LHCN-M2 (cell line): ENCODE measurements at places on chromosomes 6 and 20. TPM values are rescaled to one million over a fixed set of nuclear protein-coding genes. Genes with fewer than 3 reads are reported as not detected.

- peak; percentile 50 for DNase-seq
These were observed 796 bp downstream of the SENP6 start for GRCh38 chr6:75602246-75603105.

- no peak for DNase-seq
These were observed 4.1 kb upstream of the TFAP2C start for GRCh38 chr20:56624786-56625681.

GRCh38 chr20:8601542-8601912 lies 467.4 kb upstream of the PLCB4 start:
- no peak for DNase-seq

DNA sequence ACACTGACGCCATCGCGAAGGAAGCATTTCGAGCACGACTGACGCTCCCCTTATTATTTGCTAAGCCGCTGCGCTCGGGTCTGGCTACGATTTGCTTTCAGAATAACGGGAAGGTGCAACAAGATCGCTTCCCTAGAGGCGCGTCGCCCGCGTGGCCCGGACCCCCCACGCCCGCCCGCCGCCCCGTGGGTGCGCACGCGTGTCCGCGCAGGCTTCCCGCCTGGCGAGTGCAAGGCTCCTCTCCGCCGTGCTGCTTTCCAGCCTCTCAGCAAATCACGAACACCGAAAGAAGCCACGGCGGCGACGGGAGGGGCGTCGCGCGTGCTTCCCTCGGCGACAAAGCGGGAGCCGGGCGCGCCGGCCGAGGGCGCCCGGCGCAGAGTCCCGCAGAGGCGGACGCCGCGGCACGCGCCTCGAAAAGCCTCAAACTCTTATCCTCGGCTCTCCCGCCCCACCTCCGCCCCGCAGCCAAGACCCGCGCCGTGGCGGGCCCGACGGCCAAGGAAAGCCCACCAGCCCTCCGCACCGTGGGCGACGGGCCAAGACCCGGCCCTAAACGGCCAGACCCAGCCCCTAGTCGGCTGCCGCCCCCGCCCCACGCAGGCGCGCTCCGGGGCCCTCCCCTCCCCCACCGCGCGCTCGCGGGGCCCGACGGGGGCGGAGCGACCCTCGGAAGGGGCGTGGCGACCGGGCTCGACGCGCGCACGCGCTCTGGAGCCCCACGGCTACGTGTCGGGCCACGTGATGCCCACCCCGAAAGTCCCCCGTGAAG lies 987 bp upstream of the QKI start:
- peak; percentile 87 for DNase-seq

GRCh38 chr6:83884523-83884922 lies 25.0 kb downstream of the CYB5R4 start:
- DNase-seq, result peak; percentile 56

GRCh38 chr20:33076662-33077372 lies 2.6 kb upstream of the BPIFB4 start:
- no peak for DNase-seq

- DNase-seq, result peak; percentile 47
These were observed 61.9 kb upstream of the ELOVL5 start for GRCh38 chr6:53410508-53411258.

DNA sequence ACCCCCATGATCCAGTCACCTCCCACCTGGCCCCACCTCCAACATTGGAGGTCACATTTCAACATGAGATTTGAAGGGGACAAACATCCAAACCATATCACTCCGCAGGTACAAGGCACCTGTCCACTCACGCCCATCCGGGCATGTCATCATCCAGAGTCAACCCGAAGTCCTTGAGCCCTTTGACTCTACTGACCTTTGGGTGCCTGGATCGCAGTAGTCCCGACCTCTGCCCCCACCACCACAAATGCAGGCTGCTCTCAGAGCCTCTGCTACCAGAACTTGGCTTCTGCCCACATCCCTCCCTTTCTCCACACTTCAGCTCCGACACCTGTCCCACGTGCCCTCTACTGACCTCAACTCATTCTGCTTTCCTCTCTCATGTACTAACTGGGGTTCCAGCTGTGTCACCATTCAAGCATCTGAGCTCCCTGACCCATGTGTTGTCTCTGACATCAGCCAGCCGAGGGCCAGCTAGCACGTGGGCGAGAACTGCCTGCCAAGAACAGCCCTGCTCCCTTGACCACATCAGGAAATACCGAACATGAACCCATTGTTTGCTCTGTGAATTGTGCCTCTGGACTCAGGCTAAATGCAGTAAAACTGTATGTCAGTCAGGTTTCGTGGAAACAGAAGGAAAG lies 498.3 kb upstream of the SULF2 start:
- DNase-seq, result peak; percentile 96

GRCh38 chr6:106360989-106361430 lies 493 bp downstream of the CRYBG1 start:
- DNase-seq, result no peak

- DNase-seq, result peak; percentile 68
These were observed 53.6 kb upstream of the FRMD1 start for GRCh38 chr6:168132531-168133167.

DNA sequence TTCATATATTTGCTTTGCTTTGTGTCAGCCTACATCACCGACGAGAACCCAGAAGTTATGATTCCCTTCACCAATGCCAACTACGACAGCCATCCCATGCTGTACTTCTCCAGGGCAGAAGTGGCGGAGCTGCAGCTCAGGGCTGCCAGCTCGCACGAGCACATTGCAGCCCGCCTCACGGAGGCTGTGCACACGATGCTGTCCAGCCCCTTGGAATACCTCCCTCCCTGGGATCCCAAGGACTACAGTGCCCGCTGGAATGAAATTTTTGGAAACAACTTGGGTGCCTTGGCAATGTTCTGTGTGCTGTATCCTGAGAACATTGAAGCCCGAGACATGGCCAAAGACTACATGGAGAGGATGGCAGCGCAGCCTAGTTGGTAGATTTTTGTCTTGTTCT lies 28.5 kb downstream of the DSE start:
- DNase-seq, result no peak

The EFCAB8 gene
- total RNA-seq, result 0.17 TPM in 1 of 2 replicates, not detected in the other

The MSH5 gene
- total RNA-seq, result 13.2 and 16.5 TPM in 2 replicates

The METTL24 gene
- not detected in 2 replicates for total RNA-seq

The BPIFB1 gene
- total RNA-seq, result not detected in 2 replicates

The GRM1 gene
- under 0.01 and 0.06 TPM in 2 replicates for total RNA-seq
